Fibroblast of upper back skin (primary cell): ENCODE measurements at places on chromosomes 7 and 10.
A peak's percentile ranks its signal among the peaks of the same experiment; 100 is the strongest.

DNA sequence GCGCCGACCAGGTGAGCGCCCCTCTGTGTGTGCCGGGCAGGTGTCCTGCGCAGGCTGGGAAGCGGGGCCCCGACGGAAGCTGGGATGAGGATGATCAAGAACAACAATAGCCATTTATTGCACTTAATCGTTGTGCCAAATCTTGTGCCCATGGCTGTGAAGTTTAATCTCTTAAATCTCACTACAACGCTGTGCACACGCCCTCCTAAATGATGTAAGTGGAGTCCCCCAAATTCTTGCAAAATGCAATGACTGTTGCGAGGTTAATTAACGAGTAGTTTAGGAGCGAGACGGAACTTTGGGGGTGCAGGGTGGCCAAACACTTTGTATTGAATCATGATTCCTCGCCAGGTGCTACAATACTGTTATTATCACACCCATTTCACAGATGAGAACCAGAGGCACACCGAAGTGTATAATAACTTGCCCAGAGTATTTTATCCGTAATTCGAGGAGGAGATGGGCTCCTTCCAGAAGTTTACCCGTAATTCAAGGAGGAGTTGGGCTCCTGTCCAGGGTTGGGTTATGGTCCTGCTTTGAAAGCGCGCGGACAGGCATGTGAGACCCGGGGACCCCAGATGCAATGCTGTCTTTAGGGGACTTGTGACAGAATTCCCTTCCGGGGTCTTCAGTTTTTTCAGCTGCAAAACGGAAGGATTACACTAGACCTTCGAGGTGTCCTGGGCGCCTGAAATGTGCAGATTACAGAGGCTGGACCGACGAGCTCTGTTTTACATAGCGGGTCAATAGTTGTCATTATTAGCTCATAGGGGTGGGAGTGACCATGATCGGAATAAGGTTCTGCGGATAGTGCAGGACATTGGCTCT is 1.0 kb downstream of the FFAR4 start:
- no peak for DNase-seq

- DNase-seq, result no peak
Observed at GRCh38 chr7:19119870-19120486, 2.5 kb upstream of the TWIST1 start.

DNA sequence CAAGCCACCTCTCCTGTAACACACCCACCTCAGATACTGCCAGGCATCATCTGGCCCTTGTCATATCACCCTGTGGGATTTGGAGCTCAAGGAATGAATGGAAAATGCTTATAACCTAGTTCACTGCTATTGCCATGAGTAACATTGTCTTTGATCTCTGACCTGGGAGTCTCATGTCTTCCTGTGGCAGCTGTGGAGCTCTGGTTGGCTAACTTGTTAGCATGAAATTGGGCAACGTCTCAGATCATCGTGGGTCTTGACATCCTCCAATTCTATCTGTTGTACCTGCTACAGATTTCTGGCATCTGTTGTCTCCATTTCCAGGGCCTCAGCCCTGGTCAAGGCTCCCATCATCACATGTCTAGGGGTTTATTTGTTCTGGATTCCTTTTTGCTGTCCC is 2.2 kb upstream of the TMEM270 start:
- no peak for DNase-seq

DNA sequence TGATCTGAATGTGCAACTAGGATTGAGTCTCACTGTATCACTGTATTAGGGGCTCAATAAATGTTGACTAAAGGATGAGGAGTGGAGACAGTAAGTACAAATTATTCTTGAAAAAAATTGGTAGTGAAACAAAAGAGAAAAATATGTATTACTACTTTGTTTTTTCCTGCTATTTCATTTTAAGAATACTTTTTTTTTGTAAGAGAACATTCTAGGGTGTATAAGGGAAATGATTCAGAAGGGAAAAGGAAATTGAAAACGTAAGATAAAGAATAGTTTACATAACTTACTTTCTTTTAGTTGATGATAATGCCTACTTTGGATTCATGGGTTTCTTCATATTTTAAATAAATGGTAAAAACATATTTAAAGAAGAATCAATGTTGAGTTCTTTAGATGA is 9.6 kb downstream of the CAPZA2 start:
- DNase-seq, result no peak

DNA sequence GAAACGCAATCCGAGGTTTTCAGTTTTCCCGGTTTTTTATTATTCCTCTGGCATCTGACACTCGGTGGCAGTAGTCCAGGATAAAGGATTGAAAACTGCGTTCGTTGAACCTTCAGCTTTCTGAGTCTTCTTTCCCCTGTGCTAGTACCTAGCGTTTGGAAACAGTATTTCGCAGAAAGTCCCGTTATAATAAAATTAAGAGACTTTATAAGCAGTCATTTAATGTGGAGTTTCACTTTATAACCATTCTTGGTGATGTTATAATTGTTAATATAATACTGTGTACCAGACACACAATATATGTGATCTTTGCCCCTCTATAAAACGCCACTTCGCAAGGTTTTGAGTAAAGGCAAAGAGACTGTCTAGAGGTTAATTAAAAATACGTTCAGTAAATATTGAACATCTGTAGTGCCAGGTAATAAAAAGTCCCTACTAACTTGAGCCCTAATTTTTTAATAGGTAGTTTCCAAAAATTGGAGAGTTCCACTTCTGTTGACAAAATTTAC is 874 bp downstream of the CISD1 start:
- DNase-seq, result no peak

GRCh38 chr7:79723833-79724618 is 270.6 kb upstream of the MAGI2 start:
- DNase-seq, result peak; percentile 18

DNA sequence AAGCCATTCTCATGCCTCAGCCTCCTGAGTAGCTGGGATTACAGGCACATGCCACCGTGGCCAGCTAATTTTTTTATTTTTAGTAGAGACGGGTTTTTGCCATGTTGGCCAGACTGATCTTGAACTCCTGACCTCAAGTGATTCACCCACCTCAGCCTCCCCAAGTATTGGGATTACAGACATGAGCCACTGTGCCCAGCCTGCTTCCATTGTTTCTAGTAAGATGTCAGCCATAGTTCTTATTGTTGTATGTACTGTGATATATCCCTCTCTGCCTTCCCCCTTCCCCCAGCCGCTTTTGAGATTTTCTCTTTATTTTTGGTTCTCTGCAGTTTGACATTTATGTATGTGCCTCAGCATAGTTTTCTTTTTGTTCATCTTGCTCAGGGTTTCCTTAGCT is 87.9 kb upstream of the KLF14 start:
- DNase-seq, result no peak

DNA sequence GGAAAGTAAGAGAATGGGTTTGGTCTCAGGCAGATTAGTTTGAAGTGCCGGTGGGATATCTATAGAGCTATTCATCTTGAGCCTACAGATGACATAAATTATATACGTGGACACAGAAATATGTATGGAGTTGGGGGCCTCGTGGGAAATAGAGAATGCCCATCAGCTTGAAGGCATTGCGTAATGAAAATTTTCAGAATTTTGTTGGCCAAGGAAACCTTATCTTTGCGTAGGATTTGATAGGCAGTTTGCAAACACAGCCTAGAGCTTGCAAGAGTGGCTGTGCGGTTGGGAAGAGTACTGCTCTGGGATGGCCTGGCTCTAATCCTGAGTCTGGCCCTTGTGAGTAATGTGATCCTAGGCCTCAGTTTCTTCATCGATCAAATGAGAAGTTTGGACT is 32.3 kb downstream of the MCM10 start:
- no peak for DNase-seq

- DNase-seq, result no peak
Observed at GRCh38 chr7:150379441-150380379, 580 bp downstream of the ZNF775 start.

- peak; percentile 3 for DNase-seq
Observed at GRCh38 chr7:90320801-90321494, at the start of gene FAM237B. Gene FAM237B, minus strand, starts transcription at chr7:90321304. Its CDS starts 1,556 bp downstream, at chr7:90319748.

DNA sequence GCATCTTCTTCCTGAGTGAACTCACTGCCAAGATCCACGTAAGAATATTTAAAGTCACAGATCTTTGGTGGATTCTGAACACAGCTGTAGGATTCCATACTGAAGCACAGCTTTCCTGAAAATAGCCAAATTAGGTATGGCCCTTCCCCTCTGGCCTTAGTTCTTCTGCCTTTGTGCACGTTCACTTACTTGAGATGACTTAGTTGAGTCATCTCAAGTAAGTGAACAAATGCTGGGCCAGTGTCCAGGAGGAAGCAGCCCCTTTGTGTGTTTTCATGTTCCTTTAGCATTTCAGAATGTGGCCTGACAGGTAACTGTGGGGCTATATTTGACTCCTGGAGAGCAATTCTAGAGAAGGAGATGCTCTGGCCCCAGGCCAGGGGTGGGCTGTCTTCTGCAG is 51.5 kb downstream of the CCNY start:
- peak; percentile 85 for DNase-seq
